NCI-H2171 treated with DMSO at 0.1 percent for 48 hours (cell line): ENCODE measurements at places on chromosomes 4 and X.

GRCh38 chr4:183240581-183241321 lies 79.3 kb downstream of the CLDN22 start:
- no peak for DNase-seq

DNA sequence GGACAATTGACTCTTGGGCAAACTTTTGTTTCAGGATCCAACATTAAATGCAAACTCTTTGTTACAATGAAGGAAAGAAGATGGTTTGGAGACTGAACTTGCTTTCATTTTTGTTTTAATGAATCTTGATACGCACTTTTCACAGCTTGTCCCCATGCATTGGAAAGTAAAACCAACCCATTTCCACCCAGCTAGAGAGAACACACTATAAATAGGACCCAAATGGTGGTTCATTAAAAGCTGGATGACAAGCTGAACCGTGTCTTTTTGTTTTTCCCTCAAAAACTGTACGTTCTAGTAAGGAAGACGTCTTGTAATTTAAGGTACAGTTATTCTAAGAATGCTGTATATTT lies 95.3 kb upstream of the EGFL6 start:
- no peak for DNase-seq

- DNase-seq = no peak
Measured at GRCh38 chr4:7581477-7581876, 146.7 kb upstream of the PSAPL1 start.

- DNase-seq = no peak
Measured at GRCh38 chr4:113447061-113447460, 314.5 kb downstream of the CAMK2D start.

- DNase-seq = no peak
Measured at GRCh38 chr4:152010710-152011079, 249.9 kb upstream of the GATB start.

DNA sequence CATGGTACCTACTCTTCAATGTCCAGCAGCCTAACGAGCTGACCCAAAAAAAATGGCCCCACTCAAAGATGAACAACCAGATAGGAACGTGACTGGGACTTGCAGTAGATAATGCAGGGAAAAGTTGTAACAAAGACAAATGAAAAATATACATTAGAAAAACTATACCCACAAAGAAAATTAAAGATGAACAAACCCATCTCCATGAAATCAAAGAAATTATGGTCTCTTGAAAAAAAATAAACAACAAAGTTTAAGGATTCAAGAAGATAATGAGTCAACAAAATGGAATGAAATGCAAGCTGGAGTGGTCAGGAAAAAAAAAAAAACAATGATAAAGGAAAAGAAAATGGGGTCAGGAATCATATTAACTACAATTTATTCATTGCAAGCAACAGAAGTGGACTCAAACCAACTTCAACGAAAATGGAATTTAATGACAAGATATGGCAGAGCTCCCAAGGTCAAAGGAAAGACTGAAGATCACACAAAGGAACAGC lies 309.8 kb upstream of the GALNT7 start:
- DNase-seq = no peak

GRCh38 chr4:153440475-153440874 lies 25.7 kb upstream of the TMEM131L start:
- no peak for DNase-seq

DNA sequence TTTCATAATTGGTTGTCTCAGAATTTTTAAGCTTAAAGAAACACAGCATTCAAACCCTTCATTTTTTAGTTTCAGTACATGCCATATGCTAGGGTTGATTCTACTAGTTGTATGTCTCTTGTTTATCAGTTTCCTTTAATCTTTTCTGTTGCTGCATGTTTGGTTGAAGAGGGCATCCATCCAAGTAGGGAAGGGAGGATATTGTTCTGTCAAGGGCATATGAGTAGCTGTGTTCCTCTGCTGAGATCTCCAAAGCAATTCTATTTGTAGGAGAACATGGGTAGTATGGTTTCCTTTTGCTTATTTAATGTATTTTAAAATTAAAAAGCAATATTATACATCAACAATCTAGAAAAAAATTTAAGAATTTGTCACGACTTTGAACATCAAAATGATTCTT lies 167.7 kb downstream of the FHIP1A start:
- no peak for DNase-seq

DNA sequence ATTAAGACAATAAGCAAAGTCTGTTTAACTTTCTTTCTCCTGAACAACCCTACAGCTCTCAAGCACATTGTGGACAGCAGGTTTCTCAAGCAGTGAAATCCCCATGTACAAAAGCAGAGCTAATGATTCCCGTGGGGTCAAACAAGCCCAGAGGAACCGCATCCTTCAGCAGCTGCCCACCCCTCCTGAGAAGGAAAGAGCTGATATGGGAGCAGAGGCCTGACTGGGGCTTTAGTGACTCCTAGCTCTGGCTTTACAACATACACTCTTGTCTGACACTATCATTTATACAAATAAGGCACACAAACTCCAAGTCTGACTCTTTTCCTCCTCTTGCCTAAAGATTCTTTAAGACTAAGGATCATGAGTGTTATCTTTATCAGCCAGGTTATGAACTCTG lies 32.8 kb downstream of the HDAC8 start:
- DNase-seq = peak; percentile 5

- no peak for DNase-seq
Measured at GRCh38 chrX:16971694-16972093, 25.2 kb downstream of the REPS2 start.

- no peak for DNase-seq
Measured at GRCh38 chr4:145865274-145865941, 73.2 kb downstream of the ZNF827 start.

GRCh38 chrX:16855363-16856075 lies 14.6 kb downstream of the RBBP7 start:
- DNase-seq = no peak

GRCh38 chrX:118726887-118727685 lies at the start of gene IL13RA1:
Gene IL13RA1, plus strand, starts transcription at chrX:118727606. Its CDS starts 33 bp downstream, at chrX:118727639.
- peak; percentile 24 for DNase-seq

- no peak for DNase-seq
Measured at GRCh38 chr4:122746485-122746965, 14.0 kb downstream of the BBS12 start.

- no peak for DNase-seq
Measured at GRCh38 chrX:139825618-139826017, 107.2 kb downstream of the ATP11C start.

- no peak for DNase-seq
Measured at GRCh38 chr4:38164346-38164745, 204.1 kb downstream of the PTTG2 start.

GRCh38 chr4:15652191-15652590 lies 3.0 kb downstream of the FBXL5 start:
- DNase-seq = no peak

GRCh38 chr4:6910340-6910959 lies 824 bp downstream of the TBC1D14 start:
- DNase-seq = no peak

DNA sequence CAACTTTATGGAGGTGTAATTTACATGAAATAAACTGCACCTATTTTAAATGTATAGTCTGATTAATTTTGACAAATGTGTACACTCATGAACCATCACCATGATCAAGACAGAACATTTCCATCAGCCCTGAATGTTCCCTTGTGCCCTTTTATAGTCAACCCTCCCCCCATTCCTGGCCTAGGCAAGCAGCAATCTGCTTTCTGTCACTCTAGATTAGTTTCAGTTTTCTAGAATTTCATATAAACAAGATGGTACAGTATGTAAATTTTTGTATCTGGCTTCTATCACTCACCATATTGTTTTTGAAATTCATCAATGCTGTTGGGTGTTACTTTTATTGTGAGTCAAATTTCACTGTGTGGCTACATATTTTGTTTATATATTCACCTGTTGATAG lies 234.2 kb upstream of the RPS6KA3 start:
- DNase-seq = peak; percentile 13

DNA sequence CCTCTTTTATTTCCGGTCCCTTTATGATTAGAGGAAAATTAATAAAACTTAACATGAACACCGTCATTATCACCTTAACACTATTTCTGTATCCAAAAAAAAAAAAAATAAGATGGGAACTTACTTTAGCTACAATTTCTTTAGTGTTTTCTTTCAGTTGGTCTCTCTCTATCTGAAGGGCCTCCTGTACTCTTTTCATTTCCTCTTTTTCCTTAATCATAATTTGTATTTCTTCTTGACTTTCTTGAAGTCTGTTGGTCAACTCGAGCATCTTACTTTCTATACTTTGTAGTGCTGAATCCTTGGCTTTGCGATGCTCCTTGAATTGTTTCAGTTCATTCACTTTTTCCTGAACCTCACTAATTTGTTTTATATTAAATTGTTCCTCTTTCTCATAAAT lies 45.3 kb upstream of the BDH2 start:
- no peak for DNase-seq

GRCh38 chr4:42478509-42478908 lies 81.2 kb downstream of the SHISA3 start:
- DNase-seq = no peak

GRCh38 chr4:1879485-1879884 lies 8.3 kb downstream of the NSD2 start:
- no peak for DNase-seq

DNA sequence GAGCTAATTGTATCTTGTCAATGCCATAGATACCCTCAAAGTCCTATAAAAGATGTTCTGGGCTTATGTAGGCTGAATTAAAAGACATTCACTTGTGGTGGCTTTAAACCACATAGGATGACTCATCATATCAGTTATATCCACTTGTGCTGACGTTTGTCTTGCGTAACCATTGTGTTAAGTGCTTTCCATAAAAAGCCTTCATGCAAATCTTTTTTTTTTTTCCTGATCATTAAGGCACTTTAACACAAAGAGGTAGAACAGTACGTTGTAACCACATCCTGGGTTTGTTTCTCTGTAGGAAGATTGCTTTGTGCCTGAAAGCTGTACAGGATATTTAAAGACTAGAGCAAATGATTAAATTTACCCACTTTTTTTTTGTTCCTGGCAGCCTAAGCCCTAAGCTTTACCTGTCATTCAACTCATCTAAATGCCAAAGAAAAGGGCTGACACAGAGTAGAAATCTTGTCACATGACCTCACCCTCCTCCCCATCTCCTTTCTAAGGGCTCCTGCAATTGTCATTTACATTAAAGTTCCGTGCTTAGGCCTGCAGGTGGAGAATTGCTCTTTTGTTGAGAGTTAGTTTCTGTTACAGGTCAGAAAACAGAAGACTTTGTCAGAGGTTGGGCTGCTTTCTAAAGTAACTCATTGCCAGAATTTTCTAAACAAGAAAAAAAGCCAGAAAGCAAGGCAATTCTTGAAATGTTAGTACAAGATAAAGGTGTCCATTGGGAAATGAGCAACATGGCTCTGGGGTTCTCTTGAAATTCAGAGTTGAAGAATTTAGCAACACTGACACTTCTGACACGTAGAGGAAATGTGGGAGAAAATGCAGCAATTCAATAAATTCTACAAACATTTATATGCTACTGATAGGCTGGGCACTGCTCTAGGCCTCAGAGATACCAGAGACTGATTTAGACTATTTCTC lies 555.6 kb downstream of the PPARGC1A start:
- DNase-seq = no peak

DNA sequence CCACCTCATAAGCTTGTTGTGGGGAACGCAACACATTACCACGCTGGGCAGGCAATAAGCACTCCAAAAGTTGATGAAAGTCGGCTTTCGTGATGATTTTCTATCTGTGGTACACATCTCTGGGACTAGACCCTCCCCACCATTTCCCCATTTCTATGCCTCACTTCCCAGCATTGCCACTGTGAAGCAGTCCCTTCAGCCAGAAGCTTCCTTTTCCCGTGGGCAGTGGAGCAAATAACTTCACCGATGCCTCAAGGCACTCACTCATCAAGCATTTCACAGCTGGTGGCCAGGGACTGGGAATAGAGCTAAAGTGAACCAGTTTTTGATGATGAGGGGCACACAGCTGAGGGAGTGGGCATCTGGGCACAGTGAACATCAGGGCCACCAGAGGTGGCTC lies 18.9 kb downstream of the C4orf50 start:
- no peak for DNase-seq

- no peak for DNase-seq
Measured at GRCh38 chr4:140044337-140044902, 109.6 kb downstream of the MAML3 start.
